ENCODE measurements at places on chromosomes 6 and 20.

GRCh38 chr20:57507477-57507876, 17.5 kb downstream of the CTCFL start:
- DNase-seq, result no peak

DNA sequence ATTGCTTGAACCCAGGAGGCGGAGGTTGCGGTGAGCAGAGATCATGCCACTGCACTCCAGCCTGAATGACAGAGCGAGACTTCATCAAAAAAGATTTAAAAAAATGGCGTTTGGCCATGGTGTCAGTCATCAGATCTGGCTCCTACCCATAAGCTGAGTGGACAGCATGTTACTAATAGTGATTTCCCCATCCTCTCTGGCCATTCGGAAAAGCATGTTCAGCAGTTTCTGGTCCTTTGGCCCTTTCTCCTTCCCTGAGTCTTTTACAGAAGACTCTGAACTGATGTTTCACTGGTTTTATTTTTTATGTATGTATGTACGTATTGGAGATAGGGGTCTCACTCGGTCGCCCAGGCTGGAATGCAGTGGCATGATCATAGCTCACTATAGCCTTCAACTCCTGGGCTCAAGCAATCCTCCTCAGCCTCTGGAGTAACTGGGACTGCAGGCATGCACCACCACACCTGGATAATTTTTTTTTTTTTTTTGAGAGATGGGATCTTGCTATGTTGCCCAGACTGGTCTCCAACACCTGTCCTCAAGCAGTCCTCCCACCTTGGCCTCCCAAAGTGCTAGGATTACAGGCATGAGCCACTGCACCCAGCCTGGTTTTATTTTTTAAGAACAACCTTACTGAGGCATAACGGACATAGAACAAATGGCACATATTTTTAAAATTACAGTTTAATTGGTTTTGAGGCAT, 84.2 kb upstream of the CNKSR3 start:
- DNase-seq, result no peak

- no peak for DNase-seq
Observed at GRCh38 chr6:26624557-26624956, 27.8 kb downstream of the ABT1 start.

DNA sequence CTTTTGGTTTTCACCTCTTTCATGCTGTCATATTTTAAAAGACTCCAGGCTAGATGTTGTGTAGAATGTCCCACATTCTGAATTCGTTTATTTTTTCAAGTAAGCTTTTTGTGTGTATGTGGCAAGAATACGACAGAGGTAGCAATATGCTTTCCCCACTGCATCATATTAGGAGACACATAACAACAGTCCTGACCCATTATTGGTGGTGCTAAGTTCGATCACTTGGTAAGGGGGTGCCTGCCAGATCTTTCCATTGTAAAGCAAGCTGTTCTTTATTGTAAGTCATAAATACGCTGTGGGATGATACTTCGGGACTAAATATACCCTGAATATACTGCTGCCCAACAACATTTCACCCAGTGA, 588 bp upstream of the NCOA3 start:
- DNase-seq, result no peak

DNA sequence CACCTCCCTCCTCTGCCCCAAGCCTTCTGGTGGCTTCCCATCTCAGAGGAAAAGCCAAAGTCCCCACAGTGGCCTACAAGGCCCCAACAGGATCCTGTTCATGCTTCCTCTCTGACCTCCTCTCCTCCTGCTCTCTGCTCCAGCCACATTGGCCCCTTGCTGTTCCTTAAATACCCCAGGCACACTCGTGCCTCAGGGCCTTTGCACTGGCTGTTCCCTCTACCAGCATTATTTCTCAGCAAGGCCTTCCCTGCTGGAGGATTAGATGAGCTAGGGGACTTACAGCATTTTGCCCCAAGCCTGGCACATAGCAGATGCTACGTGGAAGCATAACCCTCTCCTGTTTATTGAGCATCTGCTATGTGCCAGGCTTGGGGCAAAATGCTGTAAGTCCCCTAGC, 7.8 kb downstream of the CCN5 start:
- DNase-seq, result no peak

- no peak for DNase-seq
Observed at GRCh38 chr6:165229216-165229615, 80.2 kb downstream of the C6orf118 start.

DNA sequence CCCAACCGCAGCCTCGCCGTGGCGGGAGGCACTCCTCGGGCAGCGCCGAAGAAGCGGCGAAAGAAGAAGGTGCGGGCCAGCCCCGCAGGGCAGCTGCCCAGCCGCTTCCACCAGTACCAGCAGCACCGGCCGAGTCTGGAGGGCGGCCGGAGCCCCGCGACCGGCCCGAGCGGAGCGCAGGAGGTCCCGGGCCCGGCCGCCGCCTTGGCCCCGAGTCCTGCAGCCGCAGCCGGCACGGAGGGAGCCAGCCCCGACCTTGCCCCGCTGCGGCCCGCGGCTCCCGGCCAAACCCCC, 525 bp downstream of the PNRC1 start:
- DNase-seq, result no peak

- DNase-seq, result no peak
Observed at GRCh38 chr6:99011151-99011550, 63.4 kb upstream of the FBXL4 start.

GRCh38 chr6:142531727-142532126, 229.9 kb downstream of the ADGRG6 start:
- DNase-seq, result no peak

DNA sequence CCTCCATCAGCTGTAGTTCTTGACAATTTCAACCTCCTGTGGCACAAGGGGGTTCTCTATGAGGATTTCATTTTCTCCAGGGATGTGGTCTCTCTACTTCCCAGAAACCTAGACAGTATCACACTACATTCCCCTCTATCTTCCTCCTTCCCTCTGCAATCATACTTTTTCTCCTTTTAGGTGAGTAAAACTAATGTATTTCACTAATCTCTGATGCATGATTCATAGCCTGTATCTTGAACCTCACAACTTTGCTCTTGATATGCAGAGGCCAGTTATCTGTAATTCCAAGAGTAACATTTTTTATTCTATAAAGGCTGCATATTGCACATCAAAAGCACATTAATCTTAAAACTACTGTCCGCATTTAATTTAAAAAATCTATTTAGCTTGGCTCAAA, 449.6 kb downstream of the RFPL4B start:
- no peak for DNase-seq

GRCh38 chr20:31570735-31571617, 34.1 kb upstream of the ID1 start:
- no peak for DNase-seq

GRCh38 chr6:169887529-169888140, 136.2 kb downstream of the ERMARD start:
- DNase-seq, result no peak

- no peak for DNase-seq
Observed at GRCh38 chr6:116575227-116575626, 3.9 kb downstream of the RWDD1 start.

- DNase-seq, result no peak
Observed at GRCh38 chr20:53635221-53635620, 41.6 kb upstream of the ZNF217 start.

DNA sequence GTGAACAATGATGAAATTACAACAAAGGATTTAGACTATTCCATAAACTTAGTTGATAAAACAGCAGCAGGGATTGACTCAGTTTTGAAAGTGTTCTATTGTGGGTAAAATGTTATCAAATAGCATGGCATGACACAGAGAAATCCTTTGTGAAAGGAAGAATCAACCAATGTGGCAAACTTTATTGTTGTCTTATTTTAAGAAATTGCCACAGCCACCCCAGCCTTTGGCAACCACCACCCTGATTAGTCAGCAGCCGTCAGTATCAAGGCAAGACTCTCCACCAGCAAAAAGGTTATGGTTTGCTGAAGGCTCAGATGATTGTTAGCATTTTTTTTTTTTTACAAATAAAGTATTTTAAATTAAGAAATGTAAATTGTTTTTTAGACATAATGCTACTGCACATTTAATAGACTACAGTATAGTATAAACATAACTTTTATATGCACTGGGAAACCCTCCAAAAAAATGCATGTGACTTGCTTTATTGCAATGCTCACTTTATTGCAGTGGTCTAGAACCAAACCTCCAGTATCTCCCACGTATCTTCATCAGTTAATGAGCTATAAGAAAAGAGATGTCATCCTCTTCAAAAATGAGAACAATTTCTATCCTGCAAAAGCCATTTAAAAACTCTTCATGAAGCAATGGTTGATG, 162.7 kb downstream of the SOBP start:
- no peak for DNase-seq

DNA sequence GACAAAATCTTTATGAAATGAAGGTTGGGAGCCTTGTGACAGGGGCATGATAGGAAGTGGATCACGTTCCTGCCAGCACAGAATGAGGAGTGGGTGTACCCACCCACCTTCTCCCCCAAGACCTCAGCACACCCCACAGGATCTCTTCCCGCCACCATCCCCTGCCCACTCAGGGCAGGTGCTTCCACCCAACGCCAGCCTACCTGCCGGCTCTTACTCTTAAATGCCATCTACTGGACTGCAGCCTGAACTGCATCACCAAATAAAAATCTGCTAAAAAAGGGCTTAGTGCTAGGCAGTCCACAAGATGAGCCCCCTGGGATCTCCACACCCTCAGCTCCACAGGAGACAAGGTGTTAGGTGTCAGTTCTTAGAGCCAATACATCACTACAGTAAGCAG, 20.6 kb downstream of the DTNBP1 start:
- DNase-seq, result no peak

GRCh38 chr20:4159765-4160490, 144.6 kb upstream of the RNF24 start:
- DNase-seq, result no peak

DNA sequence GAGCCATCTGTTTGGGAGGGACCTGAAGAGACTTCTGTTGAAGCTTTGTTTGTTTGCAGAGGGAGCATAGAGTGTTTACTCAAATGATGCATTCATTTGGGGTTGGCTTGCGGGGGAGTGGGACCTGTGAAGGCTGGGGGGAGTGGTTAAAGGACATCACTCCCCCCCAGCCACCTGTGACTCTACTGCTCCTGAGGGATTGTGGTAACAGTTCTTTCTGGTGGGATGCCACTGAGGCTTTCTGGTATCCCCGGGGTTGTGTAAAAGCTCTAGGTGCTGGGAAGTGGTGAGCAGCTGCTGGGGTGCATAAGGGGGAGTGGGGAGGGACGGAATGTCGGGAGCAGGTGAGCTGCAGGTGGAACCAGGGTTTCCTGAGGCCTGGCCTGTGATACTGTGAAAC, 239.2 kb upstream of the QKI start:
- DNase-seq, result no peak

DNA sequence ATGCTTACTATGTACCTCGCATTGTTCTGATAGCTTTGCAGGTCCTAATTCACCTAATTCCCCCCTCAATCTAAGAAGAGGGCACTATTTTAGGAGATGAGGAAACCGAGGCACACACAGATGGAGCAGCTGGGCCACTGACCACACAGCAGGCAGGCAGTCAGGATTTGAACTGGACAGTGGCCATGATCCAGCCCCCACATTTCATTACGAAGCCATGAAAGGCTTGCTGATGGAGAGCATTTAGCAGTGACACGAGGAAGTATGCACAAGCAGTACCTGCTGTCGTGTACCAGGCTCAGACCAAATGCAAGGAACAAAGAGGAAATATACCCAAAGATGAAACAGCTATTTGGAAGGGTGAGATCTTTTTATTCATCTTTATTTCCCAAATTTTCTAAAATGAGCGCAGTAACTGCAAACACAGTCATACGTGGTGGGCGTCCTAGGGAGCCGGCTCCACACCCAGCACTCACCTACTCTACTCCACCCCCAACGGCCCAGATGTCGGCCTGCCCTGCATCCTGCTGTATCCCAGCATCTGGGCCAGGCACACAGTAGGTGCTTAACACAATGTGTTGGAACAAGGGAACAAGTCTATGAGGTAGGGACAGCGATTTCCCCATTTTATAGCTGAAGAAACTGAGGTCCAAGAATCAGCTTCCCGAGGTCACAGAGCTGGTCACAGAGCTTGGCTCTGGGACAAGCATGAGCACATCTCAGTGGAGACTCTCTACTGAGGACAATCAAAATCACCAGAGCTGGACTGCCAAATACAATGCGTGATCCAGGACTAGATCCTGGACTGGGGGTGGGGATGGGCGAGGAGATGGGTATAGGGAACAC, 15.0 kb downstream of the PREX1 start:
- DNase-seq, result no peak

DNA sequence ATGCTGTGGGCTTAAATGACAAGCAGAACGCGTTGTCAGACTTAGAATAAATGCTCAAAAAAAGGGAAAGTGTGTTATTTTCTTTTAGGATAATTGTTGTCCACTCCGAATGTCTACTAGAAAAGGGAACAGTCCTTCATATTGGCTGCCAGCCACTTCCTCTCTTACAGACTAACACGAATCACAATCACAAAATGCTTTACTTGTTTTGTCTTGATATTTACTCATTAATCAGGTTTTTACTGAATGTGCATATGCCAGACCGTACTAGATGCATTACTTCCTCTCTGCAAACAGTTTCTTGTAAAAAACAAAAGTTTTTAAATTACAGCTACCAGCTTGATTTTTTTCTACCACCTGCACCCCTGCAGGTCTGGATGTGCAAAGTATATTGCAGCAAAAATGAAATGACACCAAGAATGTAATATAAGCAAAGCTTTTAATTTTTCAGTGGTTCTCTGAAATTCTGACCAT, 821 bp downstream of the DHX35 start:
- no peak for DNase-seq

DNA sequence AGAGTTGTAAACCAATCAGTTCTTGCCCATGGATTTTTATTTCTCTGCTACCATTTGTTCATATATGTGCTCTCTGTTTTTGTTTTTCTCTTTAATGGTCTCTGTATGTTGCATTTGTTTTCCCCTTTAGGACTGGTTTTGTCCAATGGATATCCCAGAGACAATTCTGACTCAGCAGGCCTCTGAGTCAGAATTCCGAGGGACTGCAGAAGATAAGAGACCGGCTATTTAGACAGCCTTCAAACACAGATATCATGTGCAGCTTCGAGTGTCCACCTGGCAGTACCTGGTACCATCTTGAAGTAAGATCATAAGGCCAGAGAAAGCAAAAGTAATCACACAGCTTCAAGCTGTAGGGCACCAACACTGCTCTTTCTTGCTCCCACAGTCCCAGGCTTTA, 125.5 kb downstream of the ELOVL4 start:
- no peak for DNase-seq

DNA sequence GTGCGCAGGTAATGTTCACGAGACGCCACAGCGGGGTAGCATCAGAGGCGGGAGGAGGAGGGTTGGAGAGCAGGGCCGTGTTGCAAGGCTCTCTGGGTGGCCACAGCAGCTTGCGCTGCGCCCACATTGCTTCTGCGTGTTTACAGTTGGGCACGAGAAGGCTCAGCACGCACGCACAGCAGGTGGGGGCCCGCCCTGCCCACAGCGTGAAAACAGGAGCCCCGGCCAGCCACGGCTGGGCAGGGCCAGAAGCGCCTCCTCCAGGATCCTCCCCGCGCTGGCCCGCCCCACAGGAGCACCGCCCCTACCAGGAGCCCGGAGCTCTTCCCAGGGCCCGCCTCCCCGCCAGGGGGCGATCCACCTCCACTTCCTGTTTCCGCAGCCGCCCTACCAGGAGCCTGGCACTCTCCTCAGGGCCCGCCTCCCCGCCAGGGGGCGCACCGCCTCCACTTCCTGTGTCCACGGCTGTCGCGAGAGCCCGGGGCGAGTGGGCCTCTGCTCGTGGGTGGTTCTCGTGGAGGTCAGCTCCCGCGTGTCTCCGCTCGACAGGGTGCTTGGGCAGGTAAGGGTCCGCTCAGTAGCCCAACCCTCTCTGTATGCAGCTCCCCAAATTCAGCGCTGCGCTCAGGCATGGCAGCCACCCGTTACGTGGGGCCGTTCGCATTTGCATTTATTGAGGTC, at the start of gene FAM50B:
TSS of gene FAM50B (plus strand) at position 449 of the 681 bp plus-strand sequence. CDS start 439 bp downstream, outside the sequence.
- DNase-seq, result peak; percentile 88

Data from GM06990 (cell line).